HT1080 (cell line): ENCODE measurements at places on chromosomes 2 and 18.
A peak's percentile ranks its signal among the peaks of the same experiment; 100 is the strongest.

GRCh38 chr2:177211576-177212105 lies 953 bp upstream of the HNRNPA3 start:
- DNase-seq = no peak

DNA sequence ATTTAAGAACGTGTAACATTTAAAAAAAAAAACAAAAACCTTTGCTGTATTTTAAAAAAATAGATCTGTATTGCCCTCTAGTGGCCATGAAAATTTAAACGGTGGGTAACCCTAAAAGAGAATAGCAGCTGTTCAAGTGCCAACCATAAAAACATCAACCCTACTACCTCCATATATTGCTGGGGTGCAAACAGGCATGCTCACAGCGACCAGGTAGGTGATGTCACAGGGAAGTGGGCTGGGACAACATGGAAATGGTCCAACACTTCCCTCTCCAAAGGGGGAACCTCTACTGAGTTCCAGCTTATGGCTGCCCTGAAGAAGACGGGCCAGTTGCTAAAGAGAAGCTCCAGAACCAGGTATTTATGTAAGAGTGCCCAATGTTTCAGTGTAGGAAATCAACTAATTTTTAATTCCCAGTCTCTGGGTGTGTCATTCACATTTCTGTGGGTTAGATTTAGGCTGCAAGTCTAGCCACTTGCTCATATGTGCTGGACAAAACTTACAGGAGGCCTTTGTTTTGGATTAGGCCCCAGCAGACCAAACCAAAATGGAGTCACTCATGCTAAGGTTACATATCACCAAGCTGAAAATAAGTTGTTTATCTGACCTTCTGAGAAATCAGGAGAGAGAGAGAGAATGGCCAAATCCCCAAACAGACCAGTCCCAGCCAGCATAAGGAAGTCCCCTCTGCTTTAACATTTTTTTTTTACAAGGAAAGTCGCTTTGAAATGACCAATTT lies 54.5 kb downstream of the SKA1 start:
- no peak for DNase-seq

DNA sequence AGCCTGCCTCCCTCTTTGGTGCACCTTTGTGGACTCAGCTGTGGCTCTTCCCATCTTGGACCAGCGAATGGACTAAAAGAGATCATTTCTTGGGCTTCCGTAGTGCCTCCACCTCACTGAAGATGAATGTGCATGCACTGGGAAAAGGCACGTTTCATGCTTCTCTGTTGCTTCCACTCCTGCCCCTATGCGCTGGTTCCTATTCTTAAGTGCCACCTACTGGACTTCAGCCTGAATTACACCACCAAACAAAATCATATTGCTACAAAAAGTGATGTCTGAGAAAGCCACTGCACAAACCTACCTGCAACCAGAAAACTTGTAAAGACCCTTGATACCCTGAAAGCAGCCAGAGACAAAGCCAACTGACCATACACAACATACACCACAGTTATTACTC lies 695.6 kb downstream of the TSN start:
- peak; percentile 62 for DNase-seq

DNA sequence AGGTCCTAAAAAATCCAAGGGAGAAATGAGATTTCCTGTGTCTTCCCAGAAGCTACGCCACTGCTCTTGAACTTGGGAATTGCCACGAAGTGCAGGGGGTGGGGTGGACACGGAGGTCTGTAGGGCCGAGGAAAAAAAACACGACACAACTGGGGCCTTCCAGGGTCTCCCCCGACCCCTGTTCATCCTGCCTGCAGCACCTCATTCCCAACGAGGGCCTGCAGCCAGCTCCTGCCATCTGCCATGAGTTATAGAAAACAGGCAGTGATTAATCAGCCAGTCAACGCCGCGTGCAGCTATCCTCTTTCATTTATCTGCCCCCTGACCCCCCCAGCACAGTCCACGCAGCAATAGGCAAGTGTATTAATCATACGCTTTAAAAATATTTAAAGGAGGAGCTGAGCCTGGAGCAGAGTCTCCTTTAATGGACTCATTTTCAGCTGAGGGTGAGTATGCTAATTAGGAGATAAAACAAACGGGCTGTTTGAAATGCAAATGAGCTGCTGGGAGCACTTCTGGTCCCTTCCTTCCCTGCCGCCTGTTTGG lies 209.9 kb downstream of the TFCP2L1 start:
- peak; percentile 100 for DNase-seq

- DNase-seq = no peak
Observed at GRCh38 chr18:57057890-57058289, 89.0 kb upstream of the BOD1L2 start.

DNA sequence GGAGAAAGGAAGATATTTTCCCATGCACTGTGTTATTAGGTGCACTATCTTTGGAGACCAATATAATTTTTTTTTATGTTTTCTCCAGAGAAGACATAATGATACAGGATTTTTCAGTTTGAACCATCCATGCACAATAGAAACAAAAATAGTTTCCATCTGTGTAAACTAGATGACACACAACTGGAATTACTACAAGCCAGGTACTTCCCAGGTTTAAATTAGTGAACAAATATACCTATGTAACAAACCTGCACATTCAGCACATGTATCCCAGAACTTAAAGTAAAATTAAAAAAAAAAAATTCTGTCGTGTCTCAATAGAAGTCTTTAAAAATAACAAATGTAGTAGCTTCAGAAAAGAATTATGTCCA lies 1616.8 kb upstream of the ACVR2A start:
- no peak for DNase-seq

DNA sequence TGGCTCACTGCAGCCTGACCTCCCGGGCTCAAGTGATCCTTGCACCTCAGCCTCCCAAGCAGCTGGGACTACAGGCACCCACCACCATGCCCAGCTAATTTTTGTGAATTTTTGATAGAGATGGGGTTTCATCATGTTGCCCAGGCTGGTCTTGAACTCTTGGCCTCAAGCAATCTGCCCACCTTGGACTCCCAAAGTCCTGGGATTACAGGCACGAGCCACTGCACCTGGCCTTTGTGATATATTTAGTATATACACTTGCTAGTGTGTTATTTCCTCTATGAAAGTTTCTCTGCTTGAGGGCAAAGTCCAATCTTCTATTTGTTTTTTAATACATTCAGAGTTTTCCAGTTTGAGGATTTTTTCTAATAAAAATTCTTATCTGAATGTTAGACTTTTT lies 119.3 kb downstream of the GALNT3 start:
- DNase-seq = no peak

DNA sequence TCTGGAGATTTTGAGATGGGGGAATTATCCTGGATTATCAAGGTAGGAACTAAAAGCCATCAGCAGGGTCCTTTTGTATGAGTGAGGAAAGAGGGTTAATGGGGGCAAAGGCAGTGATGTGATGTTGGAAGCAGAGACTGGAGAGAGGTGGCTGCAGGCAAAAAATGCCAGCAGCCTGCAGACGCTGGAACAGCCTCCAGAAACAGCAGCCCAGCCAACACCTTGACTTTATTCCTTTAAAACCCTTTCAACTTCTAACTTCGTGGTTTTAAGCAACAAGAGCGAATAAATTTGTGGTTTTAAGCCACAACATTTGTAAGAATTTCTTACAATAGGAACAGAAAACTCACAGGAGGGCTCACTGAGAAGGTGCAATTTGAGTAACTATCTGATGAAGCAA lies 523.1 kb upstream of the HS6ST1 start:
- DNase-seq = no peak
